NCI-H524 treated with DMSO at 0.1 percent for 48 hours (cell line): ENCODE measurements at places on chromosomes 4 and X.

- DNase-seq = no peak
Measured at GRCh38 chr4:1093391-1094335, 19.7 kb downstream of the RNF212 start.

GRCh38 chrX:19956923-19957322 is 33.9 kb downstream of the BCLAF3 start:
- no peak for DNase-seq

- no peak for DNase-seq
Measured at GRCh38 chrX:30343206-30343605, 34.0 kb upstream of the NR0B1 start.

DNA sequence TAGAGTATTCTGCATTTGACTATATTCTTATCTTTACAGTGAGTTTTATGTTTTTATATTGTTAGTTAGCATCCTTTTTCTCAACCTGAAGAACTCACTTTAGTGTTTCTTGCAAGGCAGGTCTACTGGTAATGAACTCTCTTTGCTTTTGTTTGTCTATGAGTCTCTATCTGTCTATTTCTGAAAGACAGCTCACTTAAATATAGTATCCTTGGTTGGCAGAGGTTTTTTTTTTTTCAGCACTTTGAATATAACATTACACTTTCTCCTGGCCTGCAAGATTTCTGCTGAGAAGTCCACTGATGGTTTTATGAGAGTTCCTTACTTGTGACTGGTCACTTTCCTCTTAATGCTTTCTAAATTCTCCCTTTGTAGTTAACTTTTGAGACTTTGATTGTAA is 32.8 kb upstream of the C4orf54 start:
- no peak for DNase-seq

DNA sequence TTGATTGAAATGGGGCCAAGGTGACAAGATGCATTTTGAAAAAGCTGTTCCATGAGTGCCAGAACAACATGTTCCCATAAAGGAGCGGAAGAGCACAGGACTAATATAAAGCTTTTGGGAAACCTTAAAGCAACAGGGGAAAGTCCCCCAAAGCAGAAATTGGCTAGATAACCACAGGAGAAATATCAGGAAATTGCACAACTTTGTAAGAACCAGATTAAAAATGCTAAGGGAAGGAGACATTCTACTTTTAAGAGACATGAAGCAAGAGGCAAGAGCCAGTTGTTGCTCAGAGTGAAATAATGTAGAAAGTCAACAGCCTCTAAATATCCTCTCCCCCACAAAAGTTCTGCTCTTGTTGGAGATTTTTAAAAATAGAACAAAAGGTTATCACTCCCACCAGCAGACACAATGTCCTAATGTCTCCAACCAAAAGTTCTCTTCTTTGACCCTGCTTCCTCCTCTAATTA is 85.2 kb upstream of the LNX1 start:
- DNase-seq = no peak

DNA sequence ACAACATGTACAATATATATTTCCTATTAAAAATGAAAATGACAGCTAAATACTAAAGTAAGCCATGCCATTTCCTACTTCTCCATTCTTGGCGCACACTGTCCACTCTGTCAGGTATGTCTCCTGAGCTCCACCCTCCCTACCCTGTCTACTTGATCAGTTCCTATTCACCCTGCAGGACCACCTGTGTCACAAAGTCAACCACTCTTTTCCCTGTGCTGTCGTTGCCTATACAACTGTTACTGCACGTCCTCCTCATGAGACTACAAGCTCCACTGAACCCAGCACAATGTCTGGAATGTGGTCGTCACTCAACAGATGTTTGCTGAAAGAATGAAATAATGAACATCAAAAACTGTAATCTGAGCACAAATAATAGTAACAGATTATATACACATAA is 54.9 kb downstream of the SLC9A7 start:
- no peak for DNase-seq

- no peak for DNase-seq
Measured at GRCh38 chrX:17376431-17377077, 1.6 kb downstream of the NHS start.

DNA sequence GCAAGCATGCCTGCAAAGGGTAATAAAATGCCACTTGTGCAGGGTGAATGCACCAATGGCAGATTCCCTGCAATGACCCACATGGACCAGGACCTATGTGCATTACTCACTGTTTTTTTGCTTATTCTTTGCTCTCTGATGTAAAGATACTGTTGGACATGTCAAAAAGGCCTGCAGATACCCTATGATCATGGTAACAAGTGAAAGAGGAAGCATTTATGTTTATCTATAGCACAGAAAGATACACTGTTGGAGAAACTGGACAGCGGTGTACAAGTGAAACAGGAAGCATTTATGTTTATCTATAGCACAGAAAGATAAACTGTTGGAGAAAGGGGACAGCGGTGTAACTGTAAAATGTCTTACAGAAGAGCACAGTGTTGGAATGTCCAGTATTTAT is 127.5 kb downstream of the PAPSS1 start:
- no peak for DNase-seq

DNA sequence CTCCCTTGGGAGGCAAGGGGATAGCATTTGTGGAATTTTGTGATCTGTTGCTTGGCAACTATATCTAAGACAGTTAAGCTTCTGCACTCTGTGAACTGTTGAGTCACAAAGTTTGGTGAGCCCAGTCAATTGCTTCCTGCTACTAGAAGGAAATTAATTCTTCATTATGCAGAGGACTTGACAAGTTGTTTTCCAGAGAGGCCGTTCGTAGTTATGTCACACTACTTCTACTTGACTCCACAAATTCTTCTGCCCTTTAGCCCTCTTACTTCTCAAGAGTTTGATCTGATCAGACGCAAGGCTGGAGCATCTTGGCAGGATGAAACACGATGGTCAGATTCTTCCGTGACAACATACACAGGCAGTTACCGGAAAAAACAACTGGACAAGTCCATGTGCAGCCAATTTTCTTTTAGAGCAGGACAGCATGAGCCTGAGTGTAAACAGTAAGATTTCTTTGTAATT is at the start of gene C4orf51:
Gene C4orf51, plus strand, starts transcription at position 156 of the 465 bp plus-strand sequence. Its CDS starts 58 bp downstream, at position 214.
- DNase-seq = no peak

GRCh38 chr4:173520921-173521466 is 9.0 kb downstream of the HAND2 start:
- DNase-seq = no peak

- DNase-seq = no peak
Measured at GRCh38 chrX:13341491-13342101, 21.7 kb upstream of the ATXN3L start.

GRCh38 chrX:123964156-123964834 is 2.8 kb downstream of the STAG2 start:
- DNase-seq = no peak

- no peak for DNase-seq
Measured at GRCh38 chr4:181597766-181598165, 645.4 kb upstream of the TENM3 start.

DNA sequence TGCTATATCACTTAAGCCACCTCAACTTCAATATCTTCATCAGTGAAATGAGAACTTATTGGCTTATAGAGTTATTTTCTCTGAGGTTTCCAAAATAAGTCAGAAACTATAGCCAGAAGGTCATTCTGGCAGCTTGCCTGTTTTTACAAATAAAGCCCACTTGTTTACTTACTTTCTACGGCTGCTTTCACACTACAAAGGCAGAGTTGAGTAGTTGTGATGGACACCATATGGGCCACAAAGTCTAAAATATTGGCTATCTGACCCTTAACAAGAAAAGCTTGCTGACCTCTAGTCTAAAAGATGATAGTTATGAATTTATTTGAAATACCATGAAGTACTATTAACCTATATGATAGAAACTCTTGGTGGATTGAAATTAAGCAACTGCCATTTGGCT is 67.3 kb upstream of the ATOH1 start:
- DNase-seq = no peak

- DNase-seq = no peak
Measured at GRCh38 chr4:184792950-184793555, 32.7 kb downstream of the ACSL1 start.

DNA sequence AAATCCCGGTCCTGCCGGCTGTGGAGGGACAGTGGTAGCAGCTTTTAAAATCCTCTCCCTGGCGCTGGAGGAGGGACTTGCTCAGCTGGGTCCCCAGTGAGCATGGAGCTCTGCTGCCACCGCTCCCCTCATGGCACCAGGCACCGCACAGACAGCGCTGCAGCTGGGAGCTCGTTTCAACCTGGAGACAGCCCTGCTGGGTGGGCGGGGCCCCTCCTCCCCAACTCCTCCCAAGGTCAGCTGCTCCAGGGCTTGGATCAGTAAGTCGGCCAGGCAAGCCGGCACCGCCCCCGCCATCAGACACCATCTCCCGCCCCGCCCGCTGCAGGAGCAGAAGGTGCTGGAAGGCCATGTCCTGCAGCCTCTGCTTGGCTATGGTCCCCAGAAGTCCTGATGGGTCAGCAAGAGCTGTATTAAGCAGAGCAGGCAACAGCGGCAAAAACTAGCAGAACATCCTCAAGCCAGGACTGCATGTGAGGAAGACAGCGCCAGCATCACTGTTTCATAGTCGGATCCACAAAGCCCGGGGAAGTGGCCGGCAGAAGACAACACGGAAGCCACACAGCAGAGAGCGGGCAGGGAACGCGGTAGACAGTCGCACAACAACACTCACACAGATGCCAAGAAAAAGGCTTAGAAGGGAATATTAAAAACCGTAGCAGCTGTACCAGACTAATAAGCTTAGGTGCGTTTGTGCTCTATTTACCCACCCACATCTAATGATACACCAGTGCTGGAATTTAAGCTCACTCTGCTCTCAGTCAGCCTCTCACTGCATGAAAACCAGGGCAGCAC is 16.2 kb downstream of the ZFYVE28 start:
- peak; percentile 72 for DNase-seq

GRCh38 chrX:154354013-154354412 is 20.4 kb downstream of the FLNA start:
- no peak for DNase-seq

- DNase-seq = no peak
Measured at GRCh38 chrX:130114141-130114588, 3.9 kb upstream of the ELF4 start.

- DNase-seq = no peak
Measured at GRCh38 chr4:54499308-54500074, 158.3 kb upstream of the KIT start.

DNA sequence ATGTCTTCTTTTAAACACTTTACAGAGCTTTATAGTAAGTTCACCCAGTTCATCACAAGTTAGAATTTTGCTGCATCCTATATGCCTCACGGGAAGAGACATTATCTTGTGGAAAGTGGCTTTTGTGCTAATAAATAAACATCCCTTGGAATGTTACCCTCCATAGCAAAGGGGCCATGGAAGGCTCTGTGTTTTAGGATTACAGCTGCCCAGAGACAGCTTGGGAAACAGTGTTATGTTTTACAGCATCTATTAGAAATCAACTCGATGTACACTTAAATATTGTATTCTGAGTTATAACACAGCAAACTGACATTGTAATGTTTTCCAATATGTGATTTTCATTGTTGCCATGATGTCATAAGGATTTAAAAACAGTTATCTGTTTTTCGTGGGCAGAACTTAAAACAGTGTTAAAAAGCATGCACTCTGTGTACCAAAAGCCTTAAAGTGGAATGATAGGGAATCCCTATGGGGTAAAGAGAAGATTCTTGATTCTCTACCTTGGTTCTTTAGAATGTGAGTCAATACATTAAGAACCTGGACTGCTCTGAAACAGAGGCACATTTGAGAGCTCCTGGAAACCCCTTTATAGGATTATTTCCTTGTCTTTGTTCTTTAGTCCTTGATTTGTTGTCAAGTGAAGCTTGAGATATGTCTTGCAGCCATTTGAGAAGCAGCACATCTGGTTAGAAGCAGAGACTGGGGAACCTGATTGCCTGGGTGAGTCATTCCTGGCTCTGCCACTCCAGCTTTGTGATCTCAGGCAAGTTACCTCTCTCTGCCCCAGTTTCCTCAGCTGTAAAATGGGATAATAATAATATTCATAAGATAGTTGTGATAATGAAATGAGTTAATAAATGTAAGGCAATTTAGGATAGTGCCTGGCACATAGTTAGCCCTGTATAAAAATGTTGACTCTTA is 41.6 kb downstream of the ARHGAP10 start:
- DNase-seq = no peak

GRCh38 chrX:13080128-13080795 is 35.8 kb upstream of the FAM9C start:
- DNase-seq = no peak

DNA sequence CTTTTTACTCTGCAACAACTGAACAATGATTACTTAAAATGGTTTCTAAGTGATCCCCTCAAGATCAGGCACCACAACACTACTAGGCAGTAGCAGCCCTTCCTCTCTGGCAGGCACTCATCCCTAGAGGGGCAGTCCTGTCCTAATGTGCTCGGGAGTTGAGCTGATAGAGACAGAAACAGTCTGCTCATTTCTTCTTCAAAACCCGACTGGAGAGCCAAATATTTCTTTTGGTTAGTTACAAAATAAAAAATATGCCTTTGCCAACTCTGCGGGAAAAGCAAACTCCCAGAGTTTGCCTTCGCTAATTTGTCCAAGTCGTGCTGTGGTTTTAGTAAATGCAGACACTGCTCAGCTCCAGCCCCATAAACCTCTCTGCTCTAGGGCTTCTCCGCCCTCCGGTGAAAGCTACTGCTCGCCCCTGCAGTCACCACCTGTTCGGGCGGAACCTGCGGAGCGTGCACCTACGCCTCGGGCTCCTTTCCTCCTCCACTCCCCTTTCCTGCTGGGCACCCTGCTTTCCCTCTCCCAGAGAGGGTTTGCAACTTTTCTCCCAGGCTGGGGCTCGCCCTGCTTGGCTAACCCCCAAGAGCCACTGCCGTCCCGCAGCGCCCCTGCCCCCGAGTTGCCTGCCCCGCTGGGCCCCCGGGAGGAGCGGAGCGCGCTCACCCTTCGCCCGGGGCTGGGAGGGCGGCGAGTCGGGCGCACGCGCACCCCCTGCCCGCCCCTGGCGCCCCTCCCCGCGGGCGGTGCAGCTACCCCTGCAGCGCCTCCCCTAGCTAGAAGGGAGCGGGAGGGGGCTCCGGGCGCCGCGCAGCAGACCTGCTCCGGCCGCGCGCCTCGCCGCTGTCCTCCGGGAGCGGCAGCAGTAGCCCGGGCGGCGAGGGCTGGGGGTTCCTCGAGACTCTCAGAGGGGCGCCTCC is at the start of gene NPNT:
Gene NPNT, plus strand, starts transcription at position 812 of the 923 bp plus-strand sequence. CDS start 182 bp downstream, outside the sequence.
- DNase-seq = no peak

GRCh38 chr4:72457158-72457557 is 111.9 kb downstream of the ADAMTS3 start:
- no peak for DNase-seq

DNA sequence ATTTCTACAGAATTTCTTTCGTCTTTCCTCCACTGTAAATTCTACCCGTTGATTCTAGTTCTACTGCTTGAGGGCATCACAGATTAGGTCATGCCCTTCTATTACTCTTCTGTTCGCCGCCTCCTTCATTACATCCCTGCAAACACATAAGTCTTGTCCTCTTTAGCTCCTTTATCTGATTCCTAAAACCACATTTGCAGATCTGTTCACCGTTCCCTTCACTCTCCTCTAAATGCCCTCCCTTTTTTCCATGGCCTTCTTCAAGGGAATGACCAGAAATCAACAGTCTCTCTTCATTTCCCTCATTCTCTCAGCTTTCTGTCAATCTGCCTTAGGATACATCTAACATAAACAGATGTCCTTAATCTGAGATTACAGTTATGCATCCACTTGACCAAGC is 43.1 kb downstream of the BTC start:
- peak; percentile 43 for DNase-seq
